B cell (primary cell): ENCODE measurements at places on chromosomes 7 and 10. TPM values are rescaled to one million over a fixed set of nuclear protein-coding genes. Genes with fewer than 3 reads are reported as not detected.

DNA sequence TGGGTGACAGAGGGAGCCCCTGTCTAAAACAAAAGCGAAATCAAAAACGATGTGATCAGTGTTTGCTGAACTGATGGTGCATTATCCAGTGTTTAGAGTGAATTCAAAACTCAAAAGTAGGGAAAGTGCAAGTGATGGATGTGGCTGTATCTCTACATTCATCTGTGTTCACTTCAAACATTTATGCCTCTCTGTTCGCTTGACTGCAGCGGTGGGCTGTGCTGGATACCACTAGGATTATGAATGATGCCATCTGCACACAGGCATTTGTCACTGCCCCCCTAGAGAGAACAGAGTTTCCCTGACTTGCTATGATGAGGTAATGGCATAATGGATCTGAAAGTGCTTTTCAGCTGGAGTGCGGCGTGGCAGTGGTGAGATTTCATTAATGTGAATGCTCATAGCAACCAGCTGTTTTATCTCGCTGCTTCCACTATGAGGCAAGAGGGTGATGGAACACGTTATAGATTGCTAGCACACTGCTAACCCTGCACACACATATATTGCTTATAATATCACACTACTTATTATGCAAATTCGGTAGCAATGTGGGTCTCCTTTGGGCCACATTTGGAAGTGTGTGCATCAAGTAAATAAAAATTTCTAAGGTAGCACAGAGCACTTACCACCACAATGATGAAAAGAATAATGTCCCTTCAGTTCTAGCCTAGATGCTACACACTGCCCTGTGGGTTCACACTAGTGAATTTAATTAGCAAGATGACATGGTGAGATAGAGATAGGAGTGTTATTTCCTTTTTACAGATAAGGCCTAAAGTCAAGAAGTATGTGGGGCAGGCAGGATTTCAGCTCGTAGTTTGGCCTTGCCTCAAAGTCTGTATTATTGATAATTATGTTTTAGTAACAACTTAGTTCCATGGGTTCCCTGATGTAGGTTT is 164.7 kb downstream of the CAMK1D start:
- no peak for DNase-seq

- DNase-seq: no peak
These were observed 11.9 kb downstream of the TWIST1 start for GRCh38 chr7:19105546-19105945.

DNA sequence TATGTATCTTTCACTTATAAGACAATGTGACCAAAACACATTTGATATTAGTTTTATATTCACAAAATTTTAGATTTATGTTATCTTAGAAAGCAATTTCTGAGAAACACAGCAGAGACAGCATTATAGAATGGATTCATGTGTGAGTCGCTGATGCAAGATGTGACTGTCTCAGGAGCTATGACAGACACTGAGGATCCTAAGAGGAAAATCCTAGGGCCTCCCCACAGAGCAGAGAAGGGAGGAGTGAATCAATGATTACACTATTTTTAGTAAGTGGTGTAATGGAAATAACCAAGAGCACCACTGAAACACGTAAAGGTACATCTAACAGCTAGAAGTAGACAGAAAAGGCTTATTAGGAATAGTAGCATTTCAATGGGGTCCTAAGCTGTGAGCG is 204.0 kb upstream of the PTN start:
- no peak for DNase-seq

DNA sequence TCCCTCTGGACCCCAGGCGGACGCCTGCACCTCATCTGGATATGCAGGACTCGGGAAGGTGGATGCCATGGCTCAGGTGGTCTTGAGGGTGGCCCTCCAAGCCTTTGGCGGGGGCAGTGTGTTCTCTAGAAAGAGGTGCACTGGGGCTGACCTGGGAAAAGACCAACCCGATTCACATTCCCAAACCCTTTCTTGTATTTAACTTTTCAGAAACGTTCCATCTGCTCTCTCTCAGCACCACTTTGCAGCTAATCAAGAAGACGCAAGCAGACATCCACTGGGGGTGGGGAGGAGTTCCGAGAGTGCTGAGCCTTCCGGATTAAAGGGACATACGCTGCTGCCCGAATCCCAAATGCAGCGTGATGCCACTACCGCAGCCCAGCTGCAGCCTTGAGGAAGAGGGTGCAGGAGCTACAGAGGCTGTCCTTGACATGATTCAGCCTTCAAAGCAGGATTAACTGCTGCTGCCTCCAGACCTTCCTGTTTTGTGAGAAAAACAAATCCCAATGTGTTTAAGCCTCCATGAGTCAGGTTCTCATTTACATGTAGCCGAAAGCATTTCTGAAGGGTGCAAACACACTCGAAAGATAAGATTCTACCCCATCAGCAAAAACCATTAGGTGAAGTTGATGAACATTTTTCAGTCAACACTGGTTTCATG is 39.9 kb downstream of the RBM17 start:
- DNase-seq: no peak

- no peak for DNase-seq
These were observed 5.6 kb downstream of the GDF10 start for GRCh38 chr10:47305566-47305965.

GIMAP1 gene
- 0.63 and 0.68 TPM in 2 replicates for polyA plus RNA-seq

EPDR1 gene
- polyA plus RNA-seq: not detected in 2 replicates

IL2RA gene
- 3.8 and 7.2 TPM in 2 replicates for polyA plus RNA-seq

FAM25G gene
- not detected in 2 replicates for polyA plus RNA-seq

SRGN gene
- polyA plus RNA-seq: 50.8 and 52.3 TPM in 2 replicates

ODAD2 gene
- not detected in 2 replicates for polyA plus RNA-seq
